ENCODE measurements at places on chromosomes 7 and 10.

GRCh38 chr10:96368971-96369370, 10.2 kb upstream of the OPALIN start:
- DNase-seq = no peak

GRCh38 chr7:137388916-137389315, 45.4 kb upstream of the PTN start:
- no peak for DNase-seq

- no peak for DNase-seq
Observed at GRCh38 chr7:126843336-126843735, 409.4 kb downstream of the GRM8 start.

DNA sequence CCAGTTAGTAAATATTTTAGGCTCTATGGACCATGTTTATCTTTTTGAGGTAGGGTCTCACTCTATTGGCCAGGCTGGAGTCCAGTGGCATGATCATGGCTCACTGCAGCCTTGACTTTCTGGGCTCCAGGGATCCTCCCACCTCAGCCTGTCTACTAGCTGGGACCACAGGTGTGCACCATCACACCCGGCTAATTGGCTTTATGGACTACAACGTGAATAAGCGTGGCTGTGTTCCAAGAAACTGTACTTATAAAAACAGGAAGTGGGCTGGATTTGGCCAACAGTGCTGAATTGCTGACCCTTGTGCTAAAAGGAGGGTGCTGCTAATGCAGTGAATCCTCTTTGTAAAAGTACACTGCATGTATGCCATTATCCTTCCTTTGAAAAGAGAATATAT, 111.7 kb upstream of the CDK13 start:
- DNase-seq = no peak

- DNase-seq = no peak
Observed at GRCh38 chr10:6607778-6608177, 27.7 kb upstream of the PRKCQ start.

GRCh38 chr10:127100983-127101615, 95.3 kb downstream of the INSYN2A start:
- DNase-seq = no peak

GRCh38 chr10:106661767-106662140, 502.8 kb downstream of the SORCS1 start:
- no peak for DNase-seq

DNA sequence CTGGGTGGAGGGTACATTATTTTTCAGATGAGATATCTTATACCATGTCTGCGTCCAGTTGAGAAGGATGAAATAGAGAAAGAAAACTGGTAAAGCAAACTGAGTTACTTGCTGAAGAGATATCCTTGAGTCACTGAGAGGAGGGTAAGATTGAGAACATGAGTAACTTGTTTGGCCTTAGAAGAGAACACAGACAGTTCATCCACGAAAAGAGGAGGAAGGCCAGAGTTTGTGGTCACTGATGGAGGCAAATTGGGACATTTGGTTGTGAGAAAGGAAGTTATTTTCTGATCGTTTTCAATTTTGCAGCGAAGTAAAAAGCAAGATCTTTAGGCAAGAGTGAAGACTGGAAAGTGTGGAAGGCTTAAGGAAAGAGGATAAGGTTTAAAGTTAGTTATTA, 15.6 kb downstream of the MBL2 start:
- no peak for DNase-seq

DNA sequence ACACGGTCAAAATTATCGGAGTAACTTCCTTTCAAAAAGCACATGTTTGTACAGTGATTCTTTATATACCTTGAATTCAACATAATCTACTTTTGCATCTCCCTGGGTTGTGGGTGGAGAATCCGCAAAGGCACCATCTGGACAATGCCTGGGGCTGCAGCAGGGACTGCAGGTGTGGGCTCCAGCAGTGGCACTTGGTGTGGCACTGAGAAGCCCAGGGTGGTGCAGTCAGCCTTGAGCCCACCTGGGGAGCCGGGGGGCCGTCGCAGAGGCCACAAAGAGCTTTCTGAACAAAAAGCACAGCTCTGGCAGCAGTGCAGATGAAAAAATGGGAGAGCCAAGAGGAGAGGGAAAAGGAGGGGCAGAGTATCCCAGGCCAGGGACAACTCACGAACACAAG, 22.2 kb downstream of the PARD3 start:
- DNase-seq = no peak

All from activated CD4-positive, alpha-beta T cell treated with anti-CD3 and anti-CD28 coated beads, Interleukin-2, amount 10 ng/mL, durations not matched to agents 7 days and 5 days (primary cell).